Lower leg skin (tissue), 4 donors: ENCODE measurements at places on chromosomes 5 and 9. TPM values are rescaled to one million over a fixed set of nuclear protein-coding genes. Genes with fewer than 3 reads are reported as not detected.

Gene DOCK8
- total RNA-seq, result 5.1 TPM

Gene PCDHB12
- 0.49 TPM for total RNA-seq

Gene SCGB3A1
- 3.5 TPM for total RNA-seq

Gene TEK
- total RNA-seq, result 5.0 TPM
